Naive thymus-derived CD8-positive, alpha-beta T cell (primary cell): ENCODE measurements at places on chromosomes 13 and 19.

DNA sequence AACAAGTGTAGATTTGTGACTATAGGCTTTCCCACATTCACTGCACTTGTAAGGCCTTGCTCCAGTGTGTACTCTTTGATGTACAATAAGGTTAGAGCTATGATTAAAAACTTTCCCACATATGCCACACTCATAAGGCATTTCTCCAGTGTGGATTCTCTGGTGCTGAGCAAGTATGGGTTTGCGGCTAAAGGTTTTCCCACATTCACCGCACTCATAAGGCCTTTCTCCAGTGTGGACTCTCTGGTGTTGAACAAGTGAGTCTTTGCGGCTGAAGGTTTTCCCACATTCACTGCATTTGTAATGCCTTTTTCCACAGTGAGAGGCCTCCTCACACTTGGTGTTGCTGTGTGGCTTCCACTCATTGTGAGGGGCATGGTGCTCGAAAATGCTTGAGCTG lies 3.7 kb downstream of the ZNF772 start:
- no peak for DNase-seq

GRCh38 chr19:46428239-46429135 lies at the start of gene PNMA8C:
PNMA8C (minus strand) TSS chr19:46428936; CDS start chr19:46428359, 577 bp downstream.
- DNase-seq = peak; percentile 45

DNA sequence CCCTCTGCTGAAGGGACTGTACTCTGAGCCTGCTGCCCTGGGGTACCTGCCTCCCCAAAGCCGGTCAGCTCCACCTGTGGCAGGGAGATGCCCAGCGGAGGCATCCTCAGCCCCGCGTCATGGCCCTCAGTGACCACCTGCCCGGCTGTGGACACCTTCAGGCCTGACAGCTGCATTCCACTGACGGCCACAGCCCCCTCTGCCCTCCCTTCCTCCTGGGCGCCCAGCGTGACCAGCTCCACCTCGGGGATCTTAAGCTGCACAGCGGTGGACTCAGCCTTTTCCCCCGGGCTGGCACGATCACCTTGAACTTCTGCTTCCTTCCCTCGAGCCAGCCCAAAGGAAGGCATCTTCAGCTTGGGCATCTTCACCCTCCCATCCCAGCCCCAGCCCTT lies 4.8 kb upstream of the HIPK4 start:
- no peak for DNase-seq

- no peak for DNase-seq
Observed at GRCh38 chr13:20192158-20192835, 441 bp downstream of the GJB2 start.

DNA sequence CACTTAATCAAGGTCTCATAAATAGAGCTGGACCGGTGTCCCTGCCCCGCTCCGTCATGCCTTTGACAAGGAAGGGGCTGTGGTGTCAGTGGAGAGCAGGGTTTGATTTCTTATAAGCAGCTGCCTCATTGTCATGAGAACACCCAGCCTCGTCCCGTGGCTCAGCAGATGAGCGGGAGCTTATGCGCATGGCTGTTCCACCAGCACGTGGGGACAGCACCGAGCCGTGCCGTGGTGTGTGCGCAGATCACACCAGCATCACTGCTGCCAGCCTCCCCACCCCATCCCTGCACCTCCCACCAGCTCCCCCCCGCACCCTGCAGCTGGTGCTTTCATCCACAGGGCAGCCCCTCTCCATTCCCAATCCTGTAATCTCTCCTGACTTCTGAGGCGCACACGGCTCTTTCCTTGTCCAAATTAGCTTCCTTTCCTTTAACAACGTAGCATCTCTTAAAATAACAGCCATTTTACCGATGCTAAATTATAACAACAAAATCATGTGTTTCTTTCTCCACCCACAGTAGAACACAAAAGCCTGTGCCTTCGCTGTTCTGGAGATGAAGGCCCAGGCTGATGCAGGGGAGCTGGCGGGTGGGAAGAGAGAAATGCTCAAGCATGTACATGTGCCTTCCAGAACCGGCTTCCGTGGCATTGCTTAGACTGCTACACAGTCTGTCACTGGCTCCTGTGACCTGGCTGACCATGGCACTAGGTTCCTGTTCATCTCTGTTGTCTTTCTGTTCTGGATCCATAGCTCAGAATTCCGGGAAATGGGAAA lies 96.8 kb downstream of the RAB20 start:
- DNase-seq = no peak

DNA sequence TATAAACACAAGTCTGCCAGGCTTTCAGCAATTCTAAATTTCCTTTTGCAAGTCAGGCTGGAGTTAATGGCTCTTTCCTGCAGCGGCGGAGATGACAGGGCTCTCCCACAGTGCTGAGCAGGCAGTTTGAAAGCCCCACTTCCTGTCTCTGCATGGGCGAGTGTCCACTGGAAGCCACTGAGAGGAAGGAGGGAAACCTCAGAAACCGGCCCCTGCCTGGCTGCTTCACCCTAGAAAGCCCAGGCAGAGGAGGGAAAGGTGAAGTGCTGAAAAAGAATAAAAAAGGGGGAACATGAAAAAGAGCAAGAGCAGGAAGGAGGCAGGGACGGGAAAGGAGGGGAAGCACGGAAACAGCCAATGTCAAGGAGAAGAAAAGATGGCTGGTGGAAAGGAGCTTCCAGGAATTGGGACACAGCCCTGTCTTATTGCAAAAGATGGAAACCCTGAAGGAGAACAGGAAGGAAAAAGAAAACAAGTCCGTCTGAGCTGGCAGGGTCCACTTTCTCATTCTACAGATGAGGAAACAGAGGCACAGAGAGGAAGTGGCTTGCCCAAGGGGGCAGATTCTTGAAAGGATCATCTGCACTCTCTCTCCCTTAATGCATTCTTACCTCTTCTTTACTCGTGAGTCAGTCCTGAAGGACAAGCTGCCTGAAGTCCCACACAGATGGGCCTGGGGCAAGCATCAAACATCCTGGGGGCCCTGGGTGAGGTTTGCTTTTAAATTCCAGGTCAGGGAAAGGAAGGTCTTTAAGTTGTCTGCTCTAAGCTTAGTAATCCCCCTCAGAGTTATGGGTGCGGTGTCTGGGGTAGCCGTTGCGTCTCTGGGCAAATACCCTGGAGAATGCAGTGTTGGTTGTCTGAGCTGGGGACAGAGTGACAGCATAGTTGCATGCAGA lies 38.8 kb upstream of the ALOX5AP start:
- DNase-seq = no peak

- no peak for DNase-seq
Observed at GRCh38 chr19:40421993-40422747, 3.6 kb downstream of the SERTAD1 start.

- DNase-seq = no peak
Observed at GRCh38 chr19:3482507-3483225, 575 bp downstream of the SMIM44 start.

DNA sequence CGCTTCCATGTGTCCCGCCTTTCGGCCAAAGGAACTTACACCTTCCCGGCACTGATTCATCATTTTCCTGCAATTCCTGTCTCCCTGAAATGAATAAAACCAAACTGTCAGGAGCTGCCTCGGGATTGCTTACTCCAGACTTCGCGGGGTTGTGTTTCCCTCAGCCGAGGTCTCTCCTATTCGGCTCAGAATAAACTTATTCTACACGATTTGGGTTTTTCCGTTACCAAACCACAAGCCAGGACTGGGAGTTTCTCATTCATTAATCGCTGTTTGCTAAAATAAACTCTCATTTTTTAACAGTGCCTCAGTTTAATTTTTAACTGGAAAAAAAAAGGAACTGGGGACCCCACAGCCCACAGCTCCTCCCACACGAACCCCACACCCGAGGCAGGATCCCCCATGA lies 667 bp downstream of the ZNF878 start:
- no peak for DNase-seq

DNA sequence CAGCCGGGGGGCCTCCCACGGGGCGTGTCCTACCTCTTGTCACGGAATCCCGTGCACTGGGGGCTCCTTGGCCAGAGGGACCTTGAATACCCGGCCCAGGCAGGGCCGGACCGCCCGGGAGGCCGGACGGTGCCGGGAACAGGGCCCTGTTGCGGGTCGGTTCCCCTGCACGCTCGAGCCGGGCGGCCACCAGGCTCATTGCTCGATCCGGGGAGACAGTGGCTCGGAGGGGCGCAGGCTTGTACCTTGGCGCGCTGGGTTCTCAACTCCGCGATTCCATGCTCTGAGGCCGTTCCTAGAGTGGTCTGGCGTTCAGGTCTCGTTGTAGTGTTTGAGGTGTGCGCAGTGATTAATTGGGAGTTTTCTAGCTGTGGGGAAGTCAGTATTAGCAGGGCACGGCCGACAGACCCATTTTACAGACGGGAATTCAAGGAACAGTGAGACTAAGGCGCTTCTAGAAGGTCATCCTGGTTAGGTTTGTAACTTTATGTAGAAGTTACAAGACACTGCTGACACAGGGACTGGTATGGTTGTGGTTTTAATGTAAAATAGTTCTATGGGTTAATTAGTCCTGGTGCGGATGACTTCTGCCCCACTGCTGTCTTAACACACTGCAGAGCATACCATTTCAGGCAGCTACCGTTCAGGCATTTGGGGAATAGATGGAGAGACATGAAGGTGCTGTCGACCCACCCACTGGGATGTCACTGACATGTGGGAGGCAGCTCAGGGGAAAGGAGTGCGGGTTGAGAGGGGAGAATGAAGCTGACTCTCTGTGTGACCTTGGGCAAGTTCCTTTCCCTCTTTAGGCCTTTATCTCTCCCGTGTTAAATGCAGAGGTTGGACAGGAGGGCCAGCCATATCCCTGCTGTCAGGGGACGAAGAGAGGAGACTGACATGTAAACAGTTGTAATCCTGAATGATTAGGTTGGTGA lies 592 bp downstream of the CLPTM1 start:
- DNase-seq = no peak

DNA sequence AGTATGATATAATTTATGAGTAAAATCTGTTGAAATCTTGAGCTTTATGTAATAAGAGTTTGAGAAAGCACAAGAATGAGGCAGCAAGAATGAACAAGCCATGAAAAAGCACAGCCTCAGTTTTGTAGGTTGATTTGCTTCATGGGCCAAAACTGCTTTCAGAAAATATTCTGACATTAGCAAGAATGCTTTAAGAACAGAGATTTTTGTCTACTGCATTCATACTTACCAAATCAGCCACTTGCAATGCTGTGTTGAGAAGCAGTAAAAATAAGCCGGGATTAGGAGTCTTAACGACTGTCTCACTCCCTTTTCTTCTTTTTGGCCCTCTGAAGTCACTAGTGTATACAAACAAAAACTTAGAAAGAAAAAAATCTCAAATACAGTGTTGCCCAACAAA lies 114.5 kb downstream of the POSTN start:
- DNase-seq = no peak

DNA sequence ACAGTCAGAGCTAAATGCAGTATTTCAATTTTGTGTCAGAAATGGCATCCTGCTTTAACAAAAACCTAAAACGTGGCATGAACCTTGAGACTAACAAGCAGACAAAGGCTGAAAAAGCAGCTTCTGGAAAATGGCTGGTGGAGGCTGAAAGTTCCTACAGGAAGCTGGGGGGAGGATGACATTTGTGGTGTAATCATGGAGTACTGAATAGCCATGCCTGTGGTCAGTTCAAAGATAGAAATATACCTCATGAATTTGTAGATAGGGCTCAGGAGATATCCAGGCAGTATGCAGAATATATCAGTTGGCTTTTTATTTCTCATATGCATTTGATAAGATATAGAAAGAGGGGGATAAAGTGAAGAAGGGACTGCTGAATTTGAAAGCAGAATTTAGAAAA lies 181.7 kb downstream of the UQCRFS1 start:
- DNase-seq = no peak

- peak; percentile 76 for DNase-seq
Observed at GRCh38 chr19:12676384-12676792, 5.3 kb downstream of the DHPS start.

DNA sequence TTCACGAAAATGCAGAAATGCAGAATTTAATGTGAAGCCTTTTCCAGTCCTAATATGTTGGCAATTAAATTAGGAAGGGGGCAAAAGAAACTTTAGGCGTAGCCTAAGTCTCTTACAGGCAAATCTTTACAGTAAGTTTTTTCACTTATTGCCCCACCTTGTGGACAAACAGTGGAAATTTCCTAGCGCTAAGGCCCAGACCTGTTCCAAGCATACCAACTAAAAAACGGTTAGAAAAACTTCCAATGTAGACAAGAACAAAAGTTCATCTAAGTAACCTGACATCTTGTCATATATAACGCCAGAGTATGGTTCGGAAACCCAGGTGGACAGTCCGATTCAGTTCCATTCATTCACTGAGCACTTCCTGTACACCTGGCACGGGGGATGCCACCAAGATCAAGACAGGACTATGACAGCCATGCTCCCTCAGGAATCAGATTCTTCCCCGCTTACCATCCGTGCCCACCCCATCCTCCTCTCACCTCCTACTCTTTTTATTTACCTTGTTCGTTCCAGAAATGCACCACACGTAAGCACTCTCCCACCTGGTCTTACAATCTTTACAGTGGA lies 4.9 kb downstream of the ZAR1L start:
- no peak for DNase-seq

DNA sequence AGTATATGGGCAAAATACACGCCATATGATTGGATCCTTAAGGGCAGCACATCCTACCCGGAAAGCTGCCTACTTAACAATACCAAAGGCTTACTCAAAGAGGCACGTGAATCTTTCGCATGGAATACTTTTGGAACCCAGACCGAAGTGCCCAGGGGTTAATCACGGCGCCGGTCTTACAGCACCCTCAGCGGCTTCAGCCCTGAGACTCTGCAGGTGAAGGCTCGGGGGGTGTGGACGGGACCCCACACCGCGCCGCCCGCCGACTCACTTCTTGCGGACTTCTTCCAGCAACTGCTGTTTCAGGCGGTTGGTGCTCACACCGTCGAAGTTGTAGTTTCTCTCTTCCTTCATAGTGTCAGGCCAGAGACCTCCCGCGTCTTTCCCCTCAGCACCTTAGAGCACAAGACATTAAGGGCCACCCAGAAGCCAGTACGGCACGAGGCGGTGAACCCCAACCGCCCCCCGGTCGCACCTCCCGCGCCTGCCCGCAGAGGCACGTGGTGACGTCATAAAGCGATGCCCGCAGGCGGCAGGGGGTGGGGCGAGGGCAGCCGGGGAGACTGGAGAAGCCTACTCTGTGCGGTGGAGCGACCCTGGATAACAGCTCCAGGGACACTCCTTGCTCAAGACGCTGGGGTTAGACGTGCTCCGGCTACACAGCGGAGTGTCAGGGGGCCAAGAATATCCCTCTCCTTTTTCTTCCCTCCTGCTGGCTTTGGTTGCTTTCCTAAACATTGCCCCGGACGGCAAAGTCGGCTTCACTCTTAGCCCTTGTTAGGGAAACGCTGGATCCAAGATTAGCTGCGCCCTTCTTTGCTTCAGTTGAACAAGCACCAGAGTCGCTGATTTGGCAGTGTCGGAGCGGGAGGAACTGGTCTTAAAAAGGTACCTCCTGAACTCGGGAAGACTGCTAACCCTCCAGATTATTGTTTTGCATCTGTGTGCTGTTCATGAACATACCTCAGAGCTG lies at the start of gene CCDC169:
CCDC169 (minus strand) TSS at position 449 of the 973 bp plus-strand sequence; CDS start at position 354, 95 bp downstream.
- DNase-seq = peak; percentile 58
